ENCODE measurements at places on chromosomes 11 and 22.

DNA sequence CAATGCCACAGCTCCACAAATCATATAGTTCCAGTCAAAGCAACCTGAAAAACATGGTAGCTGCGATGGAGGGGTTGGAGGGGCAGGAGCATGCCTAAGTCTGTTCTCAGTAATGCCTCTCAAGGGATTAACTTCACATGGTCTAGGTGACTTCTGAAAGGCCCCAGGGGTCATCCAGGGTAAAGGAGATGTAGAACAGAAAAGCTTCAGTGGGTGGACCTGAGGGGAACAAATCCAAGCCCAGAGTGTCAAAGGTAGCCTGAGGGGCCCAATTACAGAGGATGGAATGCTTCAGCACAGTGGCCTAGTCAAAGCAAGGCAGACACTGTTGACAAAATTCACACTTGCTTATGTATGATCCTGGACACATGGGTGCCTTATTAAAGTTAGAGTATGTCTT, 23.3 kb downstream of the OR4D9 start:
- DNase-seq = no peak

DNA sequence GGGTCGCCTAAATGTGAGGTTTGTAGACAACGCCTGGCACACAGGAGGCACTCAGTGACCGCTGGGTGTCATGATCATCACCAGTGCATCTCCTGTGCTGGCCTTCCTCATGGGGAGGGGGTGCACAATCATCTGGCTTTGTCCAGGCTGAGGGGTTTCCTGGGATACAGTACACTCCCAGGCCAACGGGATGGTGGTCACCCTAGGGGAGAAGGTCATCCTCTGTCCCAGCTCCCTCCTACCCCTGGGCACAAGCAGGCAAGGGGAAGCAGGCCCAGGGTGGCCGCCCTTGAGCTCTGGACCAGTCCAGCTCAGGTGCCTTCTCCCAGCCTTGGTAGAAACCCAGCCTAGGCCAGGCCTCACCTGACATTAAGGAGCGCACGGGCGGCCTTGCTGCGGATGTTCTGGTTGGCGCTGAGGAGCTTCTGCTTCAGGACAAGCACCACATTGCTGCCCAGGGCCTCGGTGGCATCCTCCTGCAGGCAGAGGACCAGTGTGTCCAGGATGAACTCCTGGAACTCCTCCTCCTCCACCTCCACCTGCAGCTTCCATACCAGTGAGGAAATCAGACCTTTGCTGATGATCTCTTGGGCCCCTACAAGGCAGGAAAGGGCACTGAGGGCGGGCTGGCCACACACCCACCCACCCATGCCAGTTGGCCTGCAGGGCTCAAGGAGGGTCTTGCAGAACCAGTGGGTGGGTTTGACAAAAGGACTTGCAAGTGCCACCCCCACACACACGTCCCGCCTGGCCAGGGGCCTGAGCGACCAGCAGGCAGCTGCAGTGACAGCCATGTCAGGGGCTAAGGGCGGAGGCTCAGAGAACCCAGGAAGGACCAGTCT, 6.6 kb upstream of the GNAZ start:
- DNase-seq = peak; percentile 39

DNA sequence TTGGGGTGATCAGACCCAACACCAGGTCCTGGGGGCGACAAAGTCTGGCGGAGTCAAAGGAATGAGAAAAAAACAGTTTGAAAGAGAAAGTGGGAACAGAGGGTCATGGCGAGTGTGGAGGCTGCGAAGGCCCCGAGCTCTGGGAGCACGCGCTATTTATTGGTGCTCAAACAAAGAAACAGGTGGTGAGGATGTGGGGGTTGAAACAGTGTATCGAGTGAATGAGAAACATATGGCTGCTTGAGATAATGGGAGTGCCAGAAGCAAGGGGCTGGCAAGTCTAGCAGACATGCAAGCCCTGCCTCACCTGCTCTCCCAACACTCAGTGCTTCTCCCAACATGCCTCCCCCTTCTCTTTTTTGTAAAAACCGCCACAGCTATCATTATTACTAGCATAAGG, 7.8 kb upstream of the DUSP18 start:
- DNase-seq = no peak

DNA sequence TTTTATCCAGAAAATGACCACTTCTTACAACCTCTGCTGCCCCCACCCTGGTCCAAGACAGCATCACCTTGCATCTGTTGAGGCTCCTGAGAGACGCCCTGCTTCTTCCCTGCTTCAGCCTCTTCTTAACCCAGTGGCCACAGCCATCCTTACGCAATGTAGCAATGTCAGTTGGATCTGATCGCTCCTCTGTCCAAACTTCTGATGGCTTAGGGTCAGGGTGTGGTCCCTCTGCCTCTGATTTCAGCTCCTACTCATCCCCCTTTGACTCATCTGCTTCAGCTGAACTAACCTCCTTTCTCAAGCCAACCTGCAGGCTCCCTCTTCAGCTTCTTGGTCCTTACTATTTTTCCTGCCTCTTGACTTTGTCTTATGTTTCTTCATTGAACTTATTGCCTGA, 280.8 kb downstream of the KIRREL3 start:
- DNase-seq = no peak

- DNase-seq = no peak
Measured at GRCh38 chr22:19290400-19291217, 910 bp downstream of the CLTCL1 start.

DNA sequence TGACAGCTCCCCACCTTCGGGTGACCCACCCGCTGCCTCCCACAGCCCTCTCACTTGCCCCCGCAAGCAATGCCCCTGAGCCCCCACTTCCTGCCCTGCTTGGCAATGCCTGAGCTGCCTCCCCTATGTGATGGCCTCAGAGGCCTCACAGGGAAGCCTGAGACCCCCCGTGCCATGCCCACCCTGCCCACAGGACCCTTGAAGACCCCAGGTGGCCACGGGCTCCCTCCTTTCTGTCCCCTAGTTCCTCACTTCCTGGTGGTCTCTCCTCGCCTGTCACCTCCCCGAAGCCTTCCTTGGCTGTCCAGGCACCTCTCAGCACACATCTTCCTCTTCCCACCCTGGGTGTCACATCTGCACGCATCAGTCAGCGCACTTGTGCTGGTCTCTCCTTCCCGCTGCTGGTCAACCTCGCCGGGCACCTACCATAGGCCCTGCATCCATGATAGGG, 90.5 kb downstream of the BRD1 start:
- no peak for DNase-seq

- DNase-seq = no peak
Measured at GRCh38 chr11:120612513-120613263, 101.1 kb downstream of the GRIK4 start.

All from ureter (tissue), 1 donor.